ENCODE measurements at places on chromosomes 3 and 15.

- DNase-seq, result no peak
Measured at GRCh38 chr3:97885931-97886824, 64.4 kb downstream of the CRYBG3 start.

DNA sequence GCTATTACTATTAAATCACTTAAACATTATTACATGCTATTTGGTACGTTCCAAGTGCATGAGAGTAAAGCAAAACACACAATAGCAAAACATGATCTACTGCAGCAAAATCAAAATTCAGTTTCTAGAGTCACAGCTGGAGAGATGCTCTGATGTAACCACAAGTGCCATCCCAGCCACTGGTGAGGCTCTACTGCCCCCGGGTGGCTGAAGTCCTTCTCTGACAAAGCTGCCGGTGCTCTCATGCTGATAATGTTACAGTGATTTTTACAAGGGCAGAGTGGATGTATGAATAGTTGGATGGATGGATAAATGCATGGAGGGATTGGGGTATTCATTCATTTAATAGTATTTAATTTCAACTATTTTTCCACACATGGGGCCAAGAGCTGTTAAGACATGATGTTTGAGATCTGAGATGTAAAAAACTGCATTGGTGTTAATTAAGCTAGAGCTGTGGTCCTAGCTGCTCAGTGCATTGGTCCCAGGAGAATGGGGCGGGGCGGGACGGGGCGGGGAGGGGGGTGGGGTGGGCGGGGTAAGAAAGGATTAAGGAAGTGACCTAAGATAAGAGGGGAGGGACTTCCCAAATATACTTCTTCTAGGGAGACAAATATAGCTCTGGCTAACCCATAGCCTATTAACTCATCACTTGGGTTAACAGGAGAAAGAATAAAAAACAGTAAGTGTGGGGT is 5.3 kb upstream of the SPESP1 start:
- no peak for DNase-seq

- DNase-seq, result no peak
Measured at GRCh38 chr3:89052386-89052785, 55.0 kb upstream of the EPHA3 start.

DNA sequence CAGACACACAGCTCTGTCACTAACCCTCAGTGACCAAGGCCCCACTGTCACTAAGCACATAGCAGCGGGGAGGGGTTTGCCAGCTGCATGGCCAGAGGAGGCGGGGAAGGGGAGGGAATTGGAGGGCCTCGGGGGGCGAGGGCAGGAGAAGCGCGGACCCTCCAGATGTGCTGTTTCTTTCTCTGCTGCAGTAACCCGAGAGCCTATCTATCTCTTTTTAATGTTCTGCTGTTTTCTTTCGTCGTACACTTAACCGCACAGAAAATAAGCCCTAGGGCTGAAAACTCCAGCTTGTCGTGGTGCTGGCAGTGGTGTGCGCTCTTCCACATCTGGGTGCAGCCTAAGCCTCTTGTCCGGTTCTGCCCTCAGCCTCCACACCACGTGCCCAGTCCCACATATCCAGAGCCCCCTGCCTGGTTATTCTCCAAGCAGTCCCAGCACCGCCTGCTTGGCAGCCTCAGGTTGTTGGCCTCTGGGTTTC is 51.1 kb downstream of the BDH1 start:
- no peak for DNase-seq

- DNase-seq, result no peak
Measured at GRCh38 chr3:194112120-194113106, 23.5 kb upstream of the HES1 start.

DNA sequence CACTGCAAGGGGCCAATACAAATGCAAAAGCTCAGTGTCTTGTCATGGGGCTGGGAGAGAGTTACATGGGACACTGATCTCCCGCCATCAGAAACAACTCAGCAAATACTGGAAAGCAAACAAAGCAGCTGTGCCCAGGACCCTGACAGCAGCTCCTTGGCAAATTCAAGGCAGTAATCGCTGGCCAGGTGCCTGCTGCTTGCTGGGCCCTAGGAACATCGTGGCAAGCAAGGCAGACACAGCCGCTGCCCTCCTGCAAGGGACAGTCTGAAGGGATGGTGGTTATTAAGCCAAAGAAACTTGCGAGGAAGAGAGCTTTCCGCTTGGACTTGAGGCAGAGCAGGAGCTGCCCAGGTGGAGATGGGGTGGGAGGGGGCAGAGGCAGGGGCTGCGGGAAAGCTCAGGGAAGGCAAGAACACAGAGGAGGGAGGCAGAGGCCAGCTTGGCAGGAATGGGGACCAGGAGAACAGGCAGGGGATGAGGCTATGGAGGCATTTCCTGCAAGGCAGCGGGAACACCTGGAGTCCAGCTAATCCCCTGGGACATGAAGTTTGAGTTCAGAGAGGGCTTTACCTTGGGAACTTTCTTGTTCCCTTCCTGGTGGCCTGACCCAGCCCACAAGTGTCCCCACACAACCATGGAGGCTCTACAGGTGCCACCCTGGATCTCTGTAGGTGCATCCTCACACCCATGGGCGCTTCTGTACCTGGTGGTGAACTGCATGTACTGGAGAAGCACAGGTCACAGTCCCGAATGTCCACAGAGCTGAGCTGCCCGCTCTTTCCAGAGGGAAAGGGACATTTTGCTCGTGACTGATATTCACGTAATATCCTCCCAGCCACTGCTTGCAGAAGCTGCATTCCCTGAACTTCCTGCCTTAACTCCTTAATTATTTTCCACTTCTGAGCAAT is 78.7 kb upstream of the ATP2B2 start:
- DNase-seq, result no peak

DNA sequence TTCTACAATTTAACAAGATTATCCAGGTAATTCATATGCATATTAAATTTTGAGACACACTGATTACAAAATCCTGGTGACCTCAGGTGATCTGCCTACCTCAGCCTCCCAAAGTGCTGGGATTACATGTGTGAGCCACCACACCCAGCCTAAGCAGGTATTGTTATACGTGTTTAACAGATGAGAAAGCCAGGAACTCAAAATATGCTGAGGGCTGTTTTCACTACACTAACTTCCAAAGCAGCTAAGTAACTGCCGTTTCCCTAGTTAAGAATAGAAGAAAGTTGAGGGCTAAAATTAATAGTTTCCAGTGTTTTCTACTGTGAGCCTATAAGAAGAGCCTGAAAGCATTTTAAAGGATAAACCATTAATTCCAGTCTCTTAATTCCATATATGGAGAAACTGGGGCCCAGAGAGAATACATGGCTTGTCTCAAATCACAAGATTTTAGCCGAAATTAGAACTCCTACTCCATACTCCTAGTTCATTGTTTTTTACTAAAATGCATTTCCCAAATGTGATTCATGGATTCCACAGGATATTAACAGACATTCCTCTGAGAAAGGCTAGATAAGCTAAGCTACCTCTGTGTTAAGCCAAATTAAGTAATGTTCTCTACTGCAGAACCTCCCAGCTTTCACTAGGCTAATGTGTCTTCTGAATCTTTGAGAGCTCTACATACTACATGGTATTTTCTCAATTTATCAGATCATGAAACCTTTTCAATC is 17.0 kb upstream of the AVEN start:
- no peak for DNase-seq

- DNase-seq, result no peak
Measured at GRCh38 chr3:52194485-52195290, 3.3 kb upstream of the ALAS1 start.

DNA sequence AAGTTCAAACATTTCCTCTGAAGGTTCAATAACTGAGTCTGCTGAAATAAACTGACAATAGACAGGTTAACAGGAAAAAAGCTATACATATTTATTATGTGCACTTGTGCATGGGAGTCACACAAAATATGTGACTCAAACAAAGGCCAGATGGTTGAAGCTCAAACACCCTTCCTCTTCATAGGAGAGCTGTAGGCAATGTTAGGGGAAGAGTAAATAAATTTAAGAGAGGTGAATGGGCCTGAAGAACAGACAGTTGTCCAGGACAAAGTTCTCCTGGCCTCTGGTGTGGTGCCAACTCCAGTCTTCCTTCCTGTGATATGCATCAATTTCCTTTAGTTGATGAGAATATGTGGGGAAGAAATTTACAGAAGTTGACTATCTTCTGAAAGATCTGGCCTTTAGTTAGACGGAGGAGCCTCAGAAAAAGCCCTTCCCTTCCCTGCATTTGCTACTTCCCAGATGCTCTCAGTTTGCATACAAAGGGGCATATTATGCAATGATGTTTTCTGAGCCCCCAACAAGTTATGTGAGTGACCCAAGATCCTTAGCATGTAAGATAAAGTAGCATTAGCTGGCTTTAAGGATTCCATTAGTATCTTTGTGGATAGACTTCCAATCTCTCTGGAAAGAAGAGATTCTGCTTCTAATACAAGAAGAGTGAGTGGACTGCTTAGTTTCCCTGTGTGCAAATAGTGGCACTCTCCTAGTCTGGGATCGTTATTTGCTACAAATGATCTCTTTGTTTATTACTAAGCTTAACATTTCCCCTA is 96.4 kb upstream of the IGSF10 start:
- no peak for DNase-seq

- DNase-seq, result no peak
Measured at GRCh38 chr3:129481766-129482332, 41.8 kb downstream of the IFT122 start.

- no peak for DNase-seq
Measured at GRCh38 chr3:122247825-122248185, 64.3 kb downstream of the CASR start.

- DNase-seq, result no peak
Measured at GRCh38 chr3:197942956-197943556, 6.9 kb upstream of the RPL35A start.

DNA sequence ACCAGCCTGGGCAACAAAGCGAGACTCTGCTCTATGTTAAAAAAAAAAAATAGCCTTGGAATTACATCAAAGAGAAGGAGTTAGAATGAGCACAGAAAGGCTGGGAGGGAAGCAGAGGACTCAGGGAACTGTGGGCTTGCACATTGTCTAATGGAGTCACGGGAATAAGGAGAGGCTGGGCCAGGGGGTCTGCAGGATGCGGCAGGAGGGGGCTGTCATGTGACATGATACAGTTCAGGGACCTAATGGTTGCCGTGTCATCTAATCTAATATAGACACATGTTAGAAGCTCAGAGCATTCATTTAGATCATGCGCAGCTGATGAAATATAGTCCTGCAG is 32.5 kb downstream of the GRK7 start:
- no peak for DNase-seq

DNA sequence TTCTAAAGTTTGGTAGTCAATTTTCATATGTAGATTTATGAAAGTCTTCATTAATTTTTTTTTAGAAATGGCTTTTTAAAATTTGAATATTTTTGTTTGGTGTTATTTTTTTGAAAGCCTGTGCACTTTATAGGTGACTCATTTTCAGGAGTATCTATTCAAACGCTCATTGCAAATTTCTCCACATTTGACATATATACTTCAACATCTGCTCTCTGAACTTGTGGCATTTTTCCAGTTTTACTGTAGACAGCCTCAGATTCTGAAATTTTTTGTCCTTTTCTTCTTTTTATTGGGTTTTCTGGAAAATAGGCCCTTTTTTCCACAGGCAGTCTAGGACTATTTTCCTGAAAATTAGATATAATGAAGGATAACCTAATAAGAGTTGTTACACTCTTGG is 396.6 kb downstream of the RBMS3 start:
- no peak for DNase-seq

DNA sequence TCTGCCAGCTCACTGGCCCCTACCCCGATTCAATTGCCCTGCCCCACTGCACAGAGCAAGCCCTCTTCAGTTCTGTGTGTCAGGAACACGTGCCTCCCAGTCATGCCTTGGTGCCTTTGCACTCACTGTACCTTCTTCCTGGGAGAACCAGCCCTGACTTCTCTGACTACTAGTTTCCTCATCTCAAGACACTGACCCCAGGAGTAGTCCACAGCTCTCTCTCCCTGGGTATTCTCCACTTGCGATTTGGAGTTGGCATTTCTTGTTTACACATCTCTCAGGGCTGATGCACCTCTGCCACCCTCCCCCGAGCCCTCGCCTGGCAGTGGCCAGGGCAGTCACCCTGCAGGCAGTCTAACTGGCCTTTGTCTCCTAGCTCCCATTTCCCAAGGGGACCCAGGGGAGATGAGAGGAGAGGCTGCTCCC is 5.7 kb downstream of the CISH start:
- no peak for DNase-seq
